OCI-LY7 (cell line): ENCODE measurements at places on chromosomes 5 and 9.

- DNase-seq: no peak
Measured at GRCh38 chr9:77892171-77892570, 139.4 kb downstream of the GNAQ start.

DNA sequence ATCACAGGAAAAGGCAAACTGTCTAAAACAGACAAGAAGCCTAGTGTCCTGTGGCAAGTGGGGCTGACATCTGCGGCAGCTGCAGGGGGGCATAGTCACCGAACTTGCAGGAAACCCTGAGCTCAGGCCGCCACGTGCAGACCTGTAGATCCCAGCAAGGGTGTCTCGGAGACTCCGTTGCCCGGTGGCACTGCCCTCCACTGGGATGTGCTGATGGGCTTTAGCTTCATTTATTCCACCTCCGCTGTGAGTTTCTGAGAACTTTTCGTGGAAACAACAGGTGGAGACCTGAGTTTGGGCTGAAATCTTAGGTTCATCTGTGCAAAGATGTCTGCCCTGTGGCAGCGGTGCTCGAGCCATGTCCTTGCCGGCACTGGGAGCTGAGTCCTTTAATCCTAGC is 22.1 kb downstream of the CEP72 start:
- no peak for DNase-seq

GRCh38 chr5:73522989-73523388 is 24.7 kb downstream of the BTF3 start:
- no peak for DNase-seq

GRCh38 chr5:128199104-128199503 is 115.5 kb downstream of the SLC12A2 start:
- DNase-seq: no peak

- DNase-seq: no peak
Measured at GRCh38 chr5:98770209-98770910, 3.1 kb upstream of the RGMB start.

- no peak for DNase-seq
Measured at GRCh38 chr9:137105814-137106661, 8.5 kb downstream of the DPP7 start.

DNA sequence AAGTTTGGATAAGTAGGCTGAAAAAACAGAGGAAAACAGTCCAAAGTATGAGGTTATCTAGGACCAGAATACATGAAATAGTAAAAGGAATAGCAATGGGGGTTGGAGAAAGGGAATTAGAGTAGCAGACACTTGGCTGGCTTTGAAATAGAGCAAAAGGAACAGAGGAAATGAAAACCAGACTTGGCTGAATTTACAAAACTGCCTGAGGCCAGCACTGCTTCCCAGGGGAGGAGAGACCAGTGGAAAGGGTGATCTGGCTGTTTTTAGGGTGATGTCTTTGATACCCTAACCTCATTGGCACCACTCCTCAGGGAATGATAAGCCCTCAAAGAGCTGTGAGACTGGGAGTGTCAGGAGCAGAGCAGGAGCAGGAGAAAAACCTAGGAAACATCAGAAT is 413.4 kb upstream of the SLC30A5 start:
- DNase-seq: no peak

GRCh38 chr5:87103616-87104287 is 163.9 kb upstream of the RASA1 start:
- DNase-seq: peak; percentile 64

GRCh38 chr9:22084336-22085035 is 75.4 kb upstream of the CDKN2B start:
- DNase-seq: no peak

- DNase-seq: no peak
Measured at GRCh38 chr9:120383611-120383998, 196.4 kb downstream of the CDK5RAP2 start.

DNA sequence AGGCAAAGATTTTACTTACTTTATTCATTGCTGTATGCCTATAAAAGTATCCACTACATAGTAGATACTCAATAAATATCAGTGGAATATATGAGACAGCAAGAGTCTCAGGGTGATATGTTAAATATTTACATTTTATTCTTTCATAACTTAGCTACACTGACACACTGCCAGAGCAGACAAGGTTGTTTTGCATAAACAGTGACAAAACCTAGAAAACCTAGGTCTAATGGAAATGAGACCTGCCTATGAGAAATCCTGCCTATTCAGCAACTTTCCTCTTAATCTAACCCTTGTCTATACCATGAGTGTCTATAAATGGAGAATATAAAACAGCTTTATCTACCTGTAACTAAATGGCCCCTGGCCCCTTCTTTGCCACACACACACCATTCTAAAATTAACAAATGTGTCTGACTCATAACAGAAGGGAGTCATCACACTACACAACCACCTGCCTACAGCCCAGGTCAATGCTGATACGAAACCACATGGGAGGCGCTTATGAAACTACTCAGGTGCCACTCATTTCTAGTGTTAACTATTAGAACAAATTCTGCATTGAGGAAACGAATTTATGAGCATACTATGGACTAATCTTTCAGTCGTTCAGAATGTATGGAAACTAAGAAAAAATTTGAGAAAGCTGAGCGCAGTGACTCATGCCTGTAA is 60.3 kb downstream of the UBAP2 start:
- no peak for DNase-seq

- DNase-seq: no peak
Measured at GRCh38 chr5:75053054-75053303, 621 bp upstream of the GCNT4 start.

DNA sequence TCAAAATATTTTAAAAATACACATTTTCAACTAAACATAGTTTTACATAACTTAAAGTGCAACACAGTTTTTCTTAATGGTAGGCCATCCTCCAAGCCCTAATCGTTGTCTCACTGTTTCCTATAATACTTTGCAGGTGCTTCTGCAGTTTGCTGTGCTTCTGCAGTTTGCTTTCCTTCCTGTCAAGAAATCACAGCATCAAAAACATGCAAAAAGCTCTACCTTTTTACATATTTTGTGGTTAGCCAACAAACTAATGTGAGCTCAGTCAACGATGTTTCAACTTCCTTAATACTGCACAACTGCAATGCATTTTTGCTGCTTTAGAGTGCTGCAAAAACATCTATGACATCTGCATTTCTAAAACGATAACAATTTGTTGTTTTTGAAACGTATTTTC is 25.2 kb downstream of the EMB start:
- DNase-seq: peak; percentile 96

DNA sequence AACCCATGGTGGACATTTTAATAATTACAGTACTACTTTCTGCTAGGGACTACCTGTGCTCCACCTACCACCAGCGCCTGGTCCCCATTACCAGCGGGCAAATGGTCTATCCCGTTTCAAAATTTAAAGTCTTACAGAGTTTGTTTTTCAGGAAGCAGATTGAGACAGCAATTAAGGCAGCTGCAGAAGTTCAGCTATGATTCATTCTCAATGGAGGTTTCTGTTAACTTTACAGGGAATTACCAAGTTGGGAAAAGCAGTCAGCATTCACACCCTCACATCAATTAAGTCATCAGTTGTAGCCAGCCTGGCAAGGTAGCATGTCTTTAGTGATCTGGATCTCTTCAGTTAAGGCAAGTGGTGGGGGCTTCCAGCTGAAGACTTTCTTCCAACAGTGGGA is 410.6 kb upstream of the DAB2 start:
- no peak for DNase-seq
